Muscle of arm (tissue), 14 donors: ENCODE measurements at places on chromosomes 1 and 21.

GRCh38 chr1:85606414-85606800 is 25.8 kb downstream of the CCN1 start:
- DNase-seq, result no peak

DNA sequence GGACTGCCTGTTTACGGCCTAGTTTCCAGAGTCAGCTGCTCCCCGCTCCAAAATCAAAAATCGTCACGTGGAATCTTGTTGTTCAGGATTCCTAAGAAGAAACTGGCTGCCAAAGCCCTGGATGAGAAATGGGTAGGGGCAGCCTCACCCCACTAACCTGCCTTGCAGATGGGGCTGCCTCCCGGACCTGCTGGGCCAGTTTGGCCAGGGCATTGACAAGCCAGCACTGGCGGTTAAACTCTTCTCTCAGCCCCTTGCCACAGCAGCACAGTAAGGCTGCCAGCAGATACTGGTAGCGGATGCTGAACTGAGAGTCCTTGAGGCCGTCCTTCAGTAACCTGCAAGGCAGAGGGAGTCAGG is 31.6 kb upstream of the PPP1R15B start:
- no peak for DNase-seq

DNA sequence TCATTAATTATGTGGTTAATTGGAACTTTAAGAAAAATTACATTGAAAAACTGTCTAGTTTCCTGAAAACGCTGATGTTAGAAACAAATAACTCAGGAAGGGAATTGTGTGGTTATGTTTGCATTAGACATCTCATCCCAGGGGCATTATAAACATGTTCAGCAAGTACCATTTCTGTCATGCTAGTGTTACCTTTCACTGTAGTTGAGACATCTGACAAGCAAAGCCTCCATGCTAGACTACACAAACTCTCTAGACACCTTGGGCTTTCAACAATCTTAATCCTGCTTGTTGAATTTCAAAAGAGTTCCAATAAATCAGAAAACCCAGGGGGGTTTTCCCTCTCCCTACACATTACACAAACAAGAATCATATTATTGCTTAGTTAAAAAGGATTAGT is 536.8 kb downstream of the KCNT2 start:
- no peak for DNase-seq

GRCh38 chr1:121483961-121484424 is 299.2 kb downstream of the SRGAP2C start:
- no peak for DNase-seq

DNA sequence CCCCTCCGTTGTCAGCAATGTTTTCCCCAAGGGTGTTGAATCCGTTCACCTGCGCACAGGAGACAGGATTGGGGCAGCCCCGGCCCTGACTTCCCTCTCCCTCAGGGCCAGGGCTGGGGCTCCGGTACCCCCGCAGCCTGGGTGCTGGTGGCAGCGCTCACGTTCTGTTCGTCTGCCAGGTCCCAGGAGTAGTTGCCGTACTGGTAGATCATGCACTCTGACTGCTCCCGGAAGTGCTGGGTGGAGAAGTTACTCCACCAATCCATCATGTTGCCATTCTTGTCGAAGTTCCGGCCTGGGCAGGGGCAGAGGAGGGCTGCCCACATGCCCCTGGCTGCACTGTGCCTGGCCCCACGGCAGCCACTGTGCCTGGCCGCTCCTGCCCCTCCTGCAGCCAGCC is 6.1 kb downstream of the PRXL2B start:
- DNase-seq, result no peak

DNA sequence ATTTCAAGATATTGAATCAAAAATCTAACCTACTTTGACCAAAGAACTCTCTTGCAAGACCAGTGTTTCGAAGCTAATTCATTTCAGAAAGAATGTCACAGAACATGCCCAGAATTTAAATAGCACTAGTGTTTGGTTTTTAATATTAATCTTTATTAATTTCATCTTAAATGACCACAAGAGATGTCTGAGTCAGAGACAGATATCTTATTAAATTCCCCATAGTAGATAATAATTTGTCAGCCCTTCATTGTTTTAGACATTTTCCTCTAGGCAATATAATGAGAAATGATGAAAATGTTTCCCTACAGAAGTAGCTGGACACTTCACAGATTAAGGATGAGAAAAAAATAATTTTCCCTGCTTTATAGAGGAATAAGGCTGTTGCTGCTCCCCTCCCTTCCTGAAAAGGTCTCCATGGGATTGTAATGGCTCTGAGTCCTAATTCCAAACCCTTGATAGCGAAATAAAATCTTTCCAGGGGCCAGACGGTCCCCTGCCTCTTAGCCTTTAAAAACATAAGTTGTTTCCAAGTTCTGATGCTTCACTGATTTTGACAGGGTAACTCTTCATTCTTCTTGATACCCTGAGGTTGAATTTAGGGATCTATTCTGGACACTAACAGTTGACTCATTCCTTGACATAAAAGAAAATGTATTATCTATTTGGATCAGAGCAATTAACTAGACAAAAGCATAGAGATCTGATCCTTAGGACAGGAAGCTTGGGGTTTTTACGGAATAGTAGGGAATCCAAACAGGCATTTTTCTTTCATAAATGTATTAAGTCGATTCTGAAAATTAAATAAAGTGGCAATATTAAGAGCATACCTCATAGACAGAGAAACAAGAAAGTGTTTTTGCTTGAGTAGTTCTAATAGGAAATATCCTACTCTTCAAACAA is 820.8 kb downstream of the BRINP3 start:
- DNase-seq, result no peak

DNA sequence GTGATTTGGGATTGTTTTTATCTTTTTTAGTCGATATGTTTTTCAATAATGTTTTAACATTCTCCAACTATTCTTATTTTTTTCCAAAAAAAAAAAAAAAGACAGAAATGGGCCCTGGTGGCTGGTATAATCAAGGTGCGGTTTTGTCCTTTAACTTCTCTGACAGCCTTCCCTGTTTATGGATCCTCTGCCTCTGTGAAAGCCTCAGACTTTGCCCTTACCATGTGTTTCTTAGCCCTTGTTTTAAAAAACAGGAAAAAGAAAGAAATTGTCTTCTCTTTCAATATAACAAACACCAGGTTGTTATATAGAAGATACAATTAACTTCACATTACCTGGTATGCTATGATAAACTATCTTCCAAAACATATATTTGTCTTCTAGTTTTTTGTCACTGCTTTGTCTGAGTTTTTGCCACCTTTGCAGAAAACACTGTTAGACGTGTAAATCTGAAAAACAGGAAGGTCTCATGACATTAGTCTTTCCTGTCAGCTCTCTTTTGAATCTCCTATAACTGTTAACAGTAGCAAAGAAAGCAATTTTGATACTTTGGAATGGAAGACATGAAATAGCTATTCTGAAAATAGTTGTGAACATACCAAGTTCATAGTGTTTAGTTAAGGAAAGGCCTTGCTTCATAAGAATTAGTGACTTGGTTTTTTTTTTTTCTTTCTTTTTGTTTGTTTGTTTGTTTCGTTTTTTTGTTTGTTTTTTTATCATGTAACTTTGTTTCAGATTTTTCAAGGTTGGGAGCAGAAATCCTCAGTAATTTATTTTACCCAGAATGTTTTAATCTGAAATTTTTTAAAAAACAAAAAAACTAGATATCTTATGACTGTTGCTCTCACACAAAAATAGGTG is 31.7 kb upstream of the CACYBP start:
- DNase-seq, result no peak

GRCh38 chr1:199463521-199464127 is 563.9 kb upstream of the NR5A2 start:
- DNase-seq, result no peak

DNA sequence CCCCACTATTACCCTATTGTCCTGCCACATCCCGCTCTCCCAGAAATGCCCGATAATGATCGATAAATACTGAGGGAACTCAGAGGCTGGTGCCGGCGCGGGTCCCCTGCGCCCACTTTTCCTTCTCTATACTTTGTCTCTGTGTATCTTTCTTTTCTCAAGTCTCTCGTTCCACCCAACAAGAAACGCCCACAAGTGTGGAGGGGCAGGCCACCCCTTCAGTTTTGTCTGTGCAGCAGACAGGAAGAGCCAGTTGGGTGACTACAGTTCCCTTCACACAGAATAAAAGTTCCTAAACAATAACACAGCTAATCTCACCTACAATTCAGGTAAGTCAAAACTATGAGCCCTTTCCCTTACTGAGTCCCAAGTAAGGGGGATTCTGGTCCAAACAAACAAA is 423.7 kb downstream of the SMYD3 start:
- no peak for DNase-seq

DNA sequence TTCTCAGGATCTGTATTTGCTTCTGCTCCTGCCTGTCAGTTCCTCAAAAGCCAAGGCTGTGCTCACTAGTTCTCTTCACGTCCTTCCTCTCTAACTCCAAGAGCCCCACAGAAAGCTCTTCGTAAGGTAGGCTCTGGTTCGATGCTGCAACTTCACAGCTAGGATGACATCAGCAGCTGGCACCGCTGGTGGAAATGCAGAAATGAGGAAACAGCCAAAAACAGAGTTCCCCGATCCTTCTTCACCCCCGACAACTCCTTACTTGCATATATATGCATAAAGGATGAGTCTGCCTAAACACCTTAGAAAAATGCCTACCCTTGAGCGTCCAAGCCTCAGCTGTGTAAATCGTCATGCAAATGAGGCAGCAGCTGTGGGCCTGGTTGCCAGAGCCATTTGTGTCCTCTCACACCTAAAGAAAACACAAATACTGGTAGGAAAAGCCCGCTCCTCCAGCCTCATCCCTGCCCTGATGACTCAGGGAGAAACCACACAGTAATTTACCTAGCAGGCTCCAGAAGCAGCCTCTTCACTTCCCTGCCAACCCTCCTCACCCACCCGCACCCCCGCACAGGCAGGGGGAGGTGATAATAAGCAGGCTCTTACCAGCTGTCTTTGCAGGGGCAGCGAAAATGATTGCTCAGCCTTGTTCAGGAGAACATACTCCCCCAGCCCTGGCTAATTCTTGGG is 28.2 kb downstream of the BATF3 start:
- peak; percentile 49 for DNase-seq

GRCh38 chr21:36985751-36986594 is 19.5 kb upstream of the HLCS start:
- DNase-seq, result no peak

- DNase-seq, result no peak
Observed at GRCh38 chr1:210455840-210456603, 127.3 kb downstream of the HHAT start.

GRCh38 chr1:50605186-50605875 is 182.1 kb upstream of the DMRTA2 start:
- no peak for DNase-seq

DNA sequence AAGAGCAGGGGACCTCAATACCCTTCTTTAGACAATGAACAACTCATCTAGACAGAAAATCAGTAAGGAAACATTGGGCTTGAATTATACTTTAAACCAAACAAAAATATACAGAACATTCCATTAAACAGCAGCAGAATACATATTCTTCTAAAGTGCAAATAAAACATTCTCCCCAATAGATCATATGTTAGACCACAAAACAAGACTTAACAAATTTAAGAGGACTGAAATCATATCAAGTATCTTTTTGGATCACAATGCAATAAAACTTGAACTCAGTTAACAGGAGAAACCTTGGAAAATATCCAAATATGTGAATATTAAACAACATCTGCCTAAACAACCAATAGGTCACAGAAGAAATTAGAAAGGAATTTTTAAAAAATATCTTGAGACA is 47.7 kb upstream of the HP1BP3 start:
- no peak for DNase-seq

DNA sequence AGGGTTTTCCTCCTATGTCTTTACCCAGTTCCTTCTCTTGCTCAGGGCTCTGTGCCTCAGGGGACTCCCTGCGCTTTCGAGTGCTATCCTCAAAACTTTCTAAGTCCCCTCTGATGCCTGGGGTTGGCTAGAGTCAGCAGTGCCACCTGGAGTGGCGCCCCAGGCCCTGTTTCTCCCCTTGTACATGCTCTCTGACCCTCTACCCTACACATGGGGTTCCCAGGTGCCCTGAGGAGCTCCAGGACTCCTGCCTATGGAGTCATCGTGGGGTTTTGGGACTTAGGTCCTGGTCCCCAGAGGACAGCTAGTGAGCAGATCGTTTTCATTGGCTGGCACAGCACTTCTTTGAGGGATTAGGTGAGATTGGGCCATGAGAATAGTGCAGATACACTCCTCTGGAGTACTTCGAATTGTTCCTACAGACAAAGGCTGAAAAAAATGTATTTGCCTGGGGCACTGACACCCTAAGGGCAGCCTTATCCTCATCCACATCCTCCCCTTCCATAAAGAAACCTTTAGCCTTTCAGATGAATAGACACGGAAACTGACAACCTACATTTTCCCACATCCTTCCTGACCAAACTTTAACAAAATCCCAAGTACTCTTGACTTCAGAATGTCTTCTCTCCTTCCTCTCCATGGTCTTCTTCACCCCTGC is 41.5 kb downstream of the LGR6 start:
- no peak for DNase-seq

GRCh38 chr1:84603223-84603622 is 29.0 kb upstream of the CTBS start:
- DNase-seq, result no peak

DNA sequence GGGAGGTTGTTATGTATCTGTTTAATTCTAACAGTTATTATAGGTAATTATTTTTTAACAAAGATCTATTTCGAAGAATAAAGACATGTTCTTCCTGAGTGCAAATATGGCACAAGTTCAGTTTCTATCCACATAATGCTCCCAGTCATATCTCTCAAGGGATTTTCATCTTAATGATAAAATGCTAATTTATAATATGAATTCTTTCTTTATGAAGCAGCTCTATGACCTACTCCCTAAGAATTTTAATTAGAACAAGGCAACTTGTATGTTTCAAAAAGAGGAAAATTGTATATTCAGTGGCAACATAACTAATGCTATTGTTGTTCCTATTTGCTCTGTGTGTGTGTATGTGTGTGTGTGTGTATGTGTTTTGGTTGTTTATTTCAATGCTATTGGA is 1222.1 kb upstream of the NCAM2 start:
- DNase-seq, result no peak

- no peak for DNase-seq
Observed at GRCh38 chr1:111221633-111222291, 5.8 kb upstream of the CHI3L2 start.

DNA sequence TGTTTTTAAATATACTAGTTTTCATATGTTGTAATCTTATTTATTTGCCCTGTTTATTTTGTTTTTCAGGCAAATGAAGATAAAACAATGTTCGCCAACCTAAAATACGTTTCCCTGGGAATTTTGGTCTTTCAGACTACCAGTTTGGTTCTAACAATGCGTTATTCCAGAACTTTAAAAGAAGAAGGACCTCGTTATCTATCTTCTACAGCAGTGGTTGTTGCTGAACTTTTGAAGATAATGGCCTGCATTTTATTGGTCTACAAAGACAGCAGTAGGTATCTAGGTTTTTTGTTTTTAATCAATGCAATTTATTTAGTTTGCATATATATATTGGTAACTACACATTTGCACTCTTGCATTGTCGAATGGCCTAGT is 23.7 kb downstream of the SLC35A3 start:
- DNase-seq, result no peak

GRCh38 chr21:43364851-43365424 is 62.0 kb downstream of the SIK1 start:
- DNase-seq, result no peak

GRCh38 chr1:156083800-156084790 is 1.8 kb upstream of the MEX3A start:
- no peak for DNase-seq

- DNase-seq, result no peak
Observed at GRCh38 chr1:13829152-13829769, 129.3 kb downstream of the PRDM2 start.
